ENCODE measurements at places on chromosomes 16 and 17. TPM values are rescaled to one million over a fixed set of nuclear protein-coding genes. Genes with fewer than 3 reads are reported as not detected.

Gene FOXJ1
- 3.0 TPM for total RNA-seq

Gene IGSF6
- total RNA-seq, result 1.4 TPM

Gene TBC1D3C
- total RNA-seq, result not detected

Gene SLC35G6
- not detected for total RNA-seq

Gene CD19
- total RNA-seq, result 2.0 TPM

Gene ADAP2
- 22.5 TPM for total RNA-seq

Gene HBQ1
- not detected for total RNA-seq

Gene SEPTIN12
- total RNA-seq, result not detected

DNA sequence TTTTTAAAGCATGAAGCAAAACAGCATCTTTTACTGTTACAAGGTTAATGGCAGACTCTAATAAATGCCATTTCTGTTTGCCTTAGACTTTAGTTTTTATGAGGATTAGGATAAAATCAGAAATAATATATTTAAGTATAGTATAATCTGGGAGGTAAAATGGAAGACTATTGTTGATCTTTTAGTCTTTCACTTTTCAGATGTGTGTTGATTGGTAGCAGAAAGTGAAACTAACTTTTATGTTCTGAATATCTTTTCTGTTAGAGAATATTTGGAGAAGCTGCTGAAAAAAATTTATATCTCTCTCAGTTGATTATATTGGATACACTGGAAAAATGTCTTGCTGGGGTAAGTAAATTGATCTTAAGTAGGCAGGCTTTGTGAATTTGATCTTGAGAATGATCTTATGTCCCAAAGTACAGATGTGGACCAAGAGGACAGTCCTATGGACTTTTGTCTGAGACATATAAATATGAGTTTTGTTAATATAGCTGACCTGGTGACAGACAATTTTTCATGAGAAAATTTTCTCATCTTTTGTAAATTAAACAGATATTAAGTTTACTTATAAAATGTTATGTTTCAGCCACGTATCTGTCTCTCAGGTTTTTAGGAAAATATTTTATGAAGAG lies 64.1 kb downstream of the NF1 start:
- DNase-seq, result no peak
- H3K36me3 ChIP-seq, result peaks cover 22% of the 10 kb centered on the region

- H3K4me1 ChIP-seq, result peaks cover 66% of the 10 kb centered on the region
- no peaks in the 10 kb centered on the region for H3K27me3 ChIP-seq
- no peaks in the 10 kb centered on the region for H3K36me3 ChIP-seq
- H3K4me3 ChIP-seq, result peak within 1 kb of the TSS; percentile 72
- peak within 1 kb of the TSS; percentile 95 for H3K27ac ChIP-seq
- peak; percentile 89 for DNase-seq
Observed at GRCh38 chr17:68457168-68457538, at the start of gene WIPI1. Gene WIPI1 (minus strand): TSS chr17:68457496. CDS start chr17:68457421, 75 bp downstream.

- H3K4me3 ChIP-seq, result no peak overlapping the region
- H3K27me3 ChIP-seq, result peaks cover 5% of the 10 kb centered on the region
- H3K4me1 ChIP-seq, result peaks cover 20% of the 10 kb centered on the region
- no peak for DNase-seq
- H3K27ac ChIP-seq, result no peak overlapping the region
Observed at GRCh38 chr16:31149332-31149731, 534 bp downstream of the PRSS36 start.

- H3K36me3 ChIP-seq, result no peaks in the 10 kb centered on the region
- no peak overlapping the region for H3K4me3 ChIP-seq
- no peaks in the 10 kb centered on the region for H3K27me3 ChIP-seq
Observed at GRCh38 chr16:67406111-67406971, 9.9 kb downstream of the ZDHHC1 start.

DNA sequence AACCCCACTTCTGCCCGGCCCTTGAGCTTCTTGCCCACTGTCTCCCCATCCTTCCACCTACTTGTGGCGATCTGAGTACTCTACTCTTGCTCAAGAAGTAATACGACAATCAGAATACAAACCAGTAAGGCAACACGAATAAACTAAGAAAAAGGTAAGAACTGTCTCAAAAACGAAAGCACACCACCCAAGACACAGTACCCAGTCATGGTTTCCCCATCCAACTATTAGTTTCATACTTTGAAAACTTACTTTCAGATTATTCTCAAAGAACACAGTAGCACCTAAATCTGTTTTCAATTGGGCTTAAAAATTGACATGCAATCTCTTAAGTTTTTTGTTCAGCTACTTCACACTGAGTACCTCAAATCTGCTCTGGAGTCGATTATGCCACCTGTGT lies 13.9 kb downstream of the GINS2 start:
- H3K36me3 ChIP-seq, result peaks cover 73% of the 10 kb centered on the region
- DNase-seq, result no peak
- H3K4me1 ChIP-seq, result peaks cover 4% of the 10 kb centered on the region
- no peaks in the 10 kb centered on the region for H3K27me3 ChIP-seq

DNA sequence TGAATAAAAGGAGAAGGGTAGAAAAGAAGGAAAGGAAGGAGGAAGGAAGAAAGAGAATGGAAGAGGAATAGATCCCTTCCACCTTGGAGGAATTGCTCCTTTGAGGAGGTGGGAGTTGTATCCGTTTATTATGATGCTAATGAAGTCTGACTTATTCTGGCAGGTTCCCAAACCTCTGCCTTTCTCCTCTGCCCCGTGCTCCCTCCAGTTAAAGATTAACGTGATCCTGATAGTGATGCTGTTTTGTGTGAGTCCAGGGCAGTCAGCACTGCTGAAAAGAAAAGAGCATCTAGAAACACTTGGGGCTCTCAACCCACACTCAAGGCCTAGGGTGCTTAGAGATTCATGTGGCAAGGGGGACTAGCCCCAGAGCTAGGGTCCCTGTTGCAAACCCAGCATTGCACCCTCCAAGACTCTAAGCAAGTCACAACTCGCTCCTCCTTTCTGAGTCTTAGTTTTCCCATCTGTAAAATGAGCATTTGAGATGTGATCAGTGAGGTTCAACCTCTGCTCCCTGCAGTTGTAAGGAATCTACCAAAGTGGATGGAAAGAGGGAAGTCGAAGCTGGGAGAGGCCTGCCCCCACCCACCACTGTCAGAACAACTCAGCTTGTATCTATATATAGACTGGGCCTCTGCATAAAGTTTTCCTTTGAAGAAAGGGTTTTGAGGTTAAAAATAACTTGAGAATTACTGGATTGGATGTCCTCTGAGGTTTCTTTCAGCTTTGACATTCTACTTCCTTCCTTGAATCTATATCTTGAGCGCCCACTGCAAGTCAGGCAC lies 46.9 kb upstream of the TMEM132E start:
- H3K27ac ChIP-seq, result no peak overlapping the region
- no peaks in the 10 kb centered on the region for H3K36me3 ChIP-seq
- H3K27me3 ChIP-seq, result peaks cover 52% of the 10 kb centered on the region
- no peaks in the 10 kb centered on the region for H3K4me1 ChIP-seq
- no peak for DNase-seq

GRCh38 chr16:22222998-22223397 lies 16.9 kb downstream of the EEF2K start:
- no peaks in the 10 kb centered on the region for H3K27me3 ChIP-seq
- no peak for DNase-seq
- peaks cover 23% of the 10 kb centered on the region for H3K4me1 ChIP-seq
- peaks cover 17% of the 10 kb centered on the region for H3K36me3 ChIP-seq
- no peak overlapping the region for H3K27ac ChIP-seq
- no peak overlapping the region for H3K4me3 ChIP-seq

GRCh38 chr17:57966875-57967274 lies 11.7 kb upstream of the CUEDC1 start:
- no peak overlapping the region for H3K27ac ChIP-seq
- H3K36me3 ChIP-seq, result no peaks in the 10 kb centered on the region
- H3K27me3 ChIP-seq, result no peaks in the 10 kb centered on the region
- H3K4me3 ChIP-seq, result no peak overlapping the region

- DNase-seq, result no peak
- H3K4me1 ChIP-seq, result peaks cover 45% of the 10 kb centered on the region
- H3K27me3 ChIP-seq, result no peaks in the 10 kb centered on the region
- H3K4me3 ChIP-seq, result peak overlapping the region; percentile 97
Observed at GRCh38 chr17:50865868-50866260, 290 bp downstream of the TOB1 start.

- peak within 1 kb of the TSS; percentile 50 for H3K4me3 ChIP-seq
- H3K27me3 ChIP-seq, result peaks cover 68% of the 10 kb centered on the region
- no peaks in the 10 kb centered on the region for H3K36me3 ChIP-seq
- H3K27ac ChIP-seq, result no peak within 1 kb of the TSS
- H3K4me1 ChIP-seq, result peaks cover 44% of the 10 kb centered on the region
Observed at GRCh38 chr17:74922694-74923537, at the start of gene USH1G. Gene USH1G (minus strand): TSS chr17:74923255. CDS start chr17:74923073, 182 bp downstream.

- H3K36me3 ChIP-seq, result no peaks in the 10 kb centered on the region
- peak overlapping the region; percentile 62 for H3K27ac ChIP-seq
- H3K27me3 ChIP-seq, result no peaks in the 10 kb centered on the region
- no peak for DNase-seq
Observed at GRCh38 chr16:31002862-31003341, 7.5 kb downstream of the STX1B start.

GRCh38 chr17:75514919-75515495 lies 330 bp downstream of the CASKIN2 start:
- H3K36me3 ChIP-seq, result peaks cover 14% of the 10 kb centered on the region
- DNase-seq, result no peak
- peaks cover 46% of the 10 kb centered on the region for H3K4me1 ChIP-seq
- peak overlapping the region; percentile 79 for H3K27ac ChIP-seq
- peak overlapping the region; percentile 79 for H3K4me3 ChIP-seq
- no peaks in the 10 kb centered on the region for H3K27me3 ChIP-seq

- H3K4me3 ChIP-seq, result no peak overlapping the region
- peaks cover 2% of the 10 kb centered on the region for H3K36me3 ChIP-seq
- H3K27me3 ChIP-seq, result no peaks in the 10 kb centered on the region
- peaks cover 7% of the 10 kb centered on the region for H3K4me1 ChIP-seq
- no peak overlapping the region for H3K27ac ChIP-seq
Observed at GRCh38 chr16:30839523-30840227, 52.7 kb upstream of the ZNF629 start.

GRCh38 chr16:50631985-50632576 lies 49.0 kb downstream of the SNX20 start:
- no peak overlapping the region for H3K27ac ChIP-seq
- H3K27me3 ChIP-seq, result no peaks in the 10 kb centered on the region
- H3K36me3 ChIP-seq, result peaks cover 14% of the 10 kb centered on the region
- no peak for DNase-seq

DNA sequence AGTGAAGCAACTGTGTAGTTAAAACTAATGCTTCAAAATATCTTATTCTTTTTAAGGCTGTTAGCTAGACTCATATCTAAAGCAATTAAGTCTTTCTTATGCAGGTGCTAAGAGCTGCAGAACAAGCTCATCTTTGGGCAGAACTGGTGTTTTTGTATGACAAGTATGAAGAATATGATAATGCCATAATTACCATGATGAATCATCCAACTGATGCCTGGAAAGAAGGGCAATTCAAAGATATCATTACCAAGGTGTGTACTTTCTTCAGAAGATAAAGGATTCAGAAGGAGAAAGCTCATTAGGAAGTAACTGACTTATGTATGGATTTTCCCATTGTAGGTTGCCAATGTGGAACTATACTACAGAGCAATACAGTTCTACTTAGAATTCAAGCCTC lies 23.9 kb downstream of the PTRH2 start:
- DNase-seq, result no peak
- peaks cover 99% of the 10 kb centered on the region for H3K36me3 ChIP-seq
- H3K4me3 ChIP-seq, result no peak overlapping the region
- no peaks in the 10 kb centered on the region for H3K4me1 ChIP-seq
- H3K27ac ChIP-seq, result no peak overlapping the region
- H3K27me3 ChIP-seq, result no peaks in the 10 kb centered on the region

DNA sequence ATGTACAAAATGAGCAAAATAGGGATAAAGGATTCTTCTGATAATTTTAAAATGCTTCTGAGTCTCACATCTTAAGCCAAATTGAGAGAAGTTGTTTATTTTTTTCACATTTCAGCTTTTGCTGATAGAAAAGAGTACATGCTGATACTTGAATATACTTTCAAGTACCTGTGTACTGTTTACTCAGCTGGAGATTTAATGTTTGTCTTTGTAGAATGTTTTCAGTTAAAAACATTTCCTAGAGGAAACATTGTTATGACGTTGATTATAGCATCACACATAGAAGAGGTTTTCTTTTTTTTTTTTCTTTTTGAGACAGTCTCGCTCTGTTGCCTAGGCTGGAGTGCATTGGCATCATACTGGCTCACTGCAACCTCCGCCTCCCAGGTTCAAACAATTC lies 19.7 kb downstream of the ESRP2 start:
- no peak overlapping the region for H3K27ac ChIP-seq
- no peaks in the 10 kb centered on the region for H3K4me1 ChIP-seq
- no peak for DNase-seq
- no peak overlapping the region for H3K4me3 ChIP-seq

All from suprapubic skin (tissue), 4 donors.